ENCODE measurements at places on chromosomes 16 and 17.
A peak's percentile ranks its signal among the peaks of the same experiment; 100 is the strongest.

DNA sequence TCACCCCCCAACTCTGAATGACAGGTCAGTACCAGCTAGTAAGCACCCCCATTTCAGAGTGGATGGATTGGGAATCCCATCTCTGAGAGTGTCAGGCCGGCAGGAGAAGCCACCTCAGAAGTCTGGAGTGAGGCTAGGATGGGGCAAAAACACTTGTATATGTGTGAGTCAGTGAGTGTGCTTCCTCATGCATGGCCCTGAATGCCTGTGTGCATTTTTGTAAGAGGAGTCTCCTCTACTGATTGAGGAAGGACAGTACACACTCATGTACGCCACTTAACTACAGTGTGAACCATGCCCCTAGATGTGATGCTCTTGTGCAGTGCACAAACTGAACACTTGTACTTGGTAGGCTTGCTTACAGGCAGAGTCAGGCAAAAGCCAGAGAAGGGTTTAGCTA is 22.3 kb upstream of the NAGS start:
- no peak for DNase-seq

DNA sequence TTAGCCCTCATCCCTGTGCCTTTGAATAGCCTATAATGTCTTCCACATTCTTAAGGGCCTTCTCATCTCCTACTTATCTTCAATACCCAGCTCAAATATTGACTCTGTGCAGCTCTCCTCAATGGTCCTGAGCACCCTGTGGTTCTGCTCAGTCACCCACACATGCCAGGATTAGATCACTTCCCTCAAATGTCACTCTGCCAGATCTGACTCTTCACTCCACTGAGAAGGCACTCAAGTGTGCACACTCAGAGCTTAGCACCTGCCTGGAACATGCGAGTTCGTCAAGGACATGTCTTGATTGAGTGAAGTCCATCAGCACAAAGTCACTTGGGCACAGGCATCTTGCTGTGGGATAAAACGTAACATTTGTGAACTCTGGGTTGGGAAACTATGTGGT is 404.8 kb downstream of the CDH13 start:
- no peak for DNase-seq

GRCh38 chr16:2586901-2587480 is 49.2 kb downstream of the PDPK1 start:
- no peak for DNase-seq

DNA sequence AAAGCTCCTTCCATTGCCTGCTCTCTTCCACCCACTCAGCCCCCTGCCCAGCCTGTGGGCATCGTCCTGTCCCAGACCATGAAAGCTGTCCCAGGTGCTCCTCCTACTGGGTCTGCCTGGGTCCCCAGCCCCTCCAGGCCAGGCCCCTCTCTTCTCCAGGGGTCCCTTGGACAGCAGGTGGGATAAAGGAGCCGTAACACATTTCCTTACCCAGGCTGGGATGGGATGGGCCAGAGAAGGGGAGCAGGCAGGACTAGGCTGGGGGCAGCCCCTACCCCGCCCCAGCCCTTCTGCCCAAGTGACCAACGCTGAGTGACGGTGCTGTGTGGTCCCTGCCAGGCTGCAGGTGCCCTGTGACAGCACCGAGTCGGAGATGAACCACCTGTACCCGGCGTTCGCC is 80.1 kb downstream of the MGAT5B start:
- DNase-seq = no peak

DNA sequence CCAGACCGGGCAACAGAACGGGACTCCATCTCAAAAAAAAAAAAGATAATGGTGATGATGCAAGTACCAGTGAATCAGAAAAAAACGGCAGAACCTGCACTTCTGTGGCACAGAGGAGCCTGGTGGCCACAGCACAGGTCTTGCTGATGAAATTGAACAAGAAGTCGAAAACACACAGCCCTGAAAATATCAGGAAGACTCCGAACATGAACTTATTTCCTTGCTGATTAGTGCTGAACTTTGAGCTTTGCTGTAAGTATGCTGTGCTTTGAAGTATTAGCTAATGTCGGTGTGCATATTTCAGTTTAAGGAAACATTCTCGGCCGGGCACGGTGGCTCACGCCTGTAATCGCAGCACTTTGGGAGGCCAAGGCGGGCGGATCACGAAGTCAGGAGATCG is 10.9 kb upstream of the MYO15B start:
- DNase-seq = no peak

DNA sequence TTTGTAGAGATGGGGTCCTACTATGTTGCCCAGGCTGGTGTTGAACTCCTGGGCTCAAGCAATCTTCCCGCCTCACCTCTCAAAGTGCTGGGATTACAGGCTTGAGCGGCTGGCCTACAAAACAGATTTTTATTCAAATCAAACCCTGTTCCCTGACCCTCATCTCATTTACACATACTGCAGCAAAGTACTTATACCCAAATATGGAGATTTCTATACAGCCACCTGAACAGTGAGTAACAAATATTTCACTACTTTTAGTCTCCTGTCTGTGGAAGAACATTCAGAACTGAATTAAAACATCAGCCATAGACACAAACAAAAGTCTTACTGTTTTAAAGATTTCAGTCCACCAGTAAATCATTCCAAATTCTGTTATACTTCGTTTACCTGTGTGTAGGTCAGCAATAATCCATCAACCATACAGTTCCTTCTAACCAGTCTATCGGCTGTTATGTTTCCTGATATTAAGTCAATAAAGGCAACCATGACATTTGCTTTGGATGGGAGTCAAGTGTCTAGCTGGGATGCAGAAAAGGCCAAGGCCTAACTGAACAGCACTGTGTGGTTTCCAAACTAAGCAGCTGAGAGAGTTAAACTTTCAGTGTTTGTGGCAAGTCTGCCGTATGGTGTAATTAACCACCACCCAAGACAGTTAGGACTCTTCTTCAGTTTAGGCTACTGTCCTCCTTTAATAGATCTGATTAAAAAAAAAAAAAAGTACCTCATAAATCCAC is 22.3 kb downstream of the ERN1 start:
- DNase-seq = no peak

- no peak for DNase-seq
Measured at GRCh38 chr17:39702901-39703893, 3.3 kb downstream of the ERBB2 start.

DNA sequence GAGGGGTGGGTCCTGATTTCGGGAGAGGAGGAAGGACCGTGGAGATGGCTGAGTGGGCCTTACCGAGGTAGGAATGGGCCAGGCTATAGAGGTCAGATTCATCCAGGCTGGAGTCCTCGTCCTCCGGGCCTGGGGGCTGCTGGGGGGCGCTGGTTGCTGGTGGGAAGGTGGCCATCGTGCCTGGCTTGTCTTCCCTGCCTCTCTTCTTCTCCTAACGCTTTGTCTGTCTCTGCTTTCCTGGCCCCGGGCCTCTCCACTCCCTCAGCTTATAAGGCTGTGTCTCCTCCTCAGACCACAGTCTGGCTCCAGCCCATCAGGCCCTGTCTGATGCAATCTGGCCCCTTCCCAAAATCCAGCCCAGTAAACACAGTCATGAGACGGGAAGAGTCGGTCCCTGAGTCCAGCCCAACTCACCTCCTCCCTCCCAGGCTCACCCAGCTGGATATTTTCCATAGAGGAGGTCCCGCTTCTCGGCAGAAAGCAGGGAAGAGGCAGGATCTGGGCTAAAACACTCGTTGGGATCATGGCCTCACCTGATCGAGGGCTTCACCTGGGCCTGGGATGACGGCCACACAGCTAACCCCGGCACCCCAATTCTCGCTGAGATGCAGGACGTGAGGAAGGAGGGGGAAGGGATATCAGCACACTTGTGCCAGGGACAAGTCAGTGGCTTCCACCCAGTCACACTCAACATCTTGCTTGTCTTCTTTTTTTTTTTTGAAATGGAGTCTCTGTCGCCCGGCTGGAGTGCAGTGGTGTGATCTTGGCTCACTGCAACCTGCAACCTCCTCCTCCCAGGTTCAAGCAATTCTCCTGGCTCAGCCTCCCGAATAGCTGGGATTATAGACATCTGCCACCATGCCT is at the start of gene NUPR1:
Gene NUPR1 (minus strand): TSS at position 242 of the 864 bp plus-strand sequence. CDS start 67 bp downstream, at position 175.
- DNase-seq = peak; percentile 65

- no peak for DNase-seq
Measured at GRCh38 chr17:45334701-45335677, 18.2 kb upstream of the MAP3K14 start.

DNA sequence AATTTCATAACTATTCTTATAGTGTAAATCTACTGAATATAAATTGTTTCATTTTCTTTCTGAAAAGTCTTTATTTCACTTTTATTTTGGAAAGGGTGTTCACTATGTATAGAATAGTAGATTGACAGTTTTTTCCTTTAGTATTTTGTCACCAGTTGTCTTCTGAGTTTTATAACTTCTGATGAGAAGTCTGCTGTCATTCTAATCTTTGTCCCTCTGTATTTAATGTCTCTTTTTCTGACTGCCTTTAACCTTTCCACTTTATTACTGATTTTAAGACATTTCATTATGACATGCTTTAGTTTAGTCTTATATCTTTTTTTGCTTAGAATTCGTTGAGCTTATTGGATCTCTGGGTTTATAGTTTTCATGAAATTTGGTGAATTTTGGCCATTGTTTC is 166.9 kb downstream of the FTO start:
- DNase-seq = no peak

DNA sequence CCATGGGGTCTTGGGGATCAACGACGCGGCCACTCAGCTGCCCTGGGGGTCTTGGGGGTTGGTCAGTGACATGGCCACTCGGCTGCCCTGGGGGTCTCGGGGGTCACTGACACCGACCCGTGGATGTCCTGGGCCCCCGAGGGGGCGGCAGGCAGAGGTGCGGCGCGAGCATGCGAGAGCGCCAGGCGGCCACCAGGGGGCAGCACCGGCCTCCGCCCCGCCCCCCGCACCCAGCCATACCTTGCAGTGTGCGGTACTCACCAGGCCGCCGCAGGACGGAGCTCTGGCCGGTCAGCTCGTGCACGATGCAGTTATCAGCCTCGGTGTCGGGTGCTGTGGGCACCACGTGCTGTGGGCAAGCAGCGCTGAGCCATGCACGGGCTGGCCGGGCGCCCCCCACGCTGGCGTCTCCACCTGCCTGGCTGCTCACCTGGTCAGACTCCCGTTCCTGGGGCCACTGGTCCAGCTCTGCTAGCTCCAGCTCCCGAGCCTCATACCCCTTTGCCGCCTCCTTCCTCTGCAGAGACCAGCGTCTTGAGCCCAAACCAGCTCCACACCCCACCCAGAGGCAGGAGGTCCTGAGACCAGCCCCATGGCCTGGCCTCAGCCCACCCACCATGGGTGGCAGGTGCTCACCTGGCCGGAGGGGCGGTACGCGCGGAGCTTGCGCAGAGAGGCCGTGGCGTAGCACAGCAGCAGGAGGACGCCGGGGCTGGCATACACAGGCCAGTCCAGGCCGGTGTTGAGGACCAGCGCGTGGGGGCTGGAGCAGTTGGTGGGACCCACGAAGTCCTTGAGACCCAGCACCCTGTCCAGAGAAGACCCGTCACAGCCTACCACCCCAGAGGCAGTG is 31.2 kb downstream of the CTU2 start:
- DNase-seq = no peak

DNA sequence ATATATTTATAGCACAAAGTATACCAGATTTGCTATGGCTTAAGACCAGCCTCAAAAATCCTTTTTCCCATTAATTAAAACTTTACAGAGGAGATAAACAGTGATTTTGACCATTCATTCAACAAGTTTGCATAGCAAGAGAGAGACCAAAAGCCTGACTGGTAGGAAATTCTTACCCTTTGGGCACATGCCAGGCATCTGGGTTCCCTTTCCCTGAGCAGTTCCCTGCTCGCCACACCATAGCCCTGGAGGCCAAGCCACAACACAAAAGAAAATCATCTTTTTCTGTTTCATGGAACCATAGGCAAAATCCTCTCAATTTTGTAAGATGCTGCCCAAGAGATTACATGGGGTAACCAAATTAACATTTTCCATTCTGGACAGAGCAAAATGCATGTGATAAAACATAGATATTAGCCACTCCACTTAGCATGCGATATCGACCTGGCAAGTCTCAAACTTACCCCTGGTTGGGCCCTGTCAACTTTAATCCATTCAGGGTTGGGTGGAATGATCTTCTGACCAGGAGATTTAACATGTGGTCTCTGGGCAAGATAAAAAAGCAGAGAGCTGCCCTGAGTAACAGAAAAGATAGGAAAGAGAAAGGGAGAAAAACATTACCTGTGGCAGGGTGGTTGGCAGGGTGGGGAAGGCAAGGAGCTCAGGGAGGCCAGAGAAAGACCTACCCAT is 57.6 kb upstream of the B4GALNT2 start:
- no peak for DNase-seq

GRCh38 chr17:41659427-41660212 is 29.1 kb upstream of the EIF1 start:
- DNase-seq = no peak

GRCh38 chr16:2028620-2029220 is 2.0 kb downstream of the NHERF2 start:
- no peak for DNase-seq

GRCh38 chr17:49455272-49455861 is 39.7 kb upstream of the NGFR start:
- DNase-seq = no peak

DNA sequence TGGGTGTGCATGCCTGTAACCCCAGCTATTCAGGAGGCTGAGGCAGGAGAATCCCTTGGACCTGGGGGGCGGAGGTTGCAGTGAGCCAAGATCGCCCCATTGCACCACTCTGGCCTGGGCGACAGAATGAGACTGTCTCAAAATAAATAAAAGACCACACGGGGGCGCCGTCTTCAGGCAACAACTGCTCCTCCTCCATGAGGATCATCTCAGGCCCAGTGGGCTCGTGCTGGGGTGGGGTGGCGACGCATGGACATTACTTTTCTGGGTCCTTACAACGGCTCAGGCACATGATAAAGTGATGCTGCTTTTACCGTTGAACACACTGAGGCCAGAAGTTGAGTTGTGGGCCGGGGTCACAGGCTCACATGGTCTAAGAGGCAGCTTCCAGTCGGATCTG is 56.2 kb downstream of the PRMT7 start:
- no peak for DNase-seq

GRCh38 chr16:88911136-88911945 is 44.9 kb upstream of the PABPN1L start:
- no peak for DNase-seq

DNA sequence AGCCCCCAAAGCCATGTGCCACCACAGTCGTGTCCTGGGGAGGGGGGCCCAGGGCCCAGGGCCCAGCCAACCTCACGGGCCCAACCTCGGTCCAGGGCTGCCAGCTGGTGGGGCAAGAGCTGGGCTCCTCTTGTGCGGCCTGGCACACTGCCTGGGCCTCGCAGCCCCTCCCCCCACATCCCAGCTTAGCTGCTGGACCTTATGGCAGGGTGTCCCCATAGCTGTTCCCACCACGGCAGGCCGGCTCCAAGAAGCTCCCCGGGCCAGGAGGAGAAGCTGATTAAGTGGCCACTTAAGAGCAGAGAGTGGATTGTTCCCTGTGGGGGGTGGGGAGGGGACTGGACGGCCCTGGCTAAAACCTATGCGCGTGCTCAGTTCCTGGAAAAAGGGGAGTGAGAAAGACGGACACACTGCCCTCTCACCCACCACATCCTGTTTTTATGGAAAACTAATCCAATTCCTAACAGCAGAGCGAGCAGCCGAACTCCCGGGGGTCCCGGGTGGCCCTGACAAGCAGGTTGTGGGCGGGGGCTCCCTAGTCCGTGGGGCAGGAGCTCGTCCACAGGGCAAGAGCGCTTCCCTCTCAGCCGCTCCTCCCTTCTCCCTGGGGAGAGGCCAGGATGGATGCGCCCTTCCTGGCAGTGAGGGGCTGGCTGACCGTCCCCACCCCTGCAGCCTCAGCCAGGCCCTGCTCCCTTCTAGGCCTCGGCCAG is 16.8 kb downstream of the PIEZO1 start:
- DNase-seq = no peak

- DNase-seq = no peak
Measured at GRCh38 chr16:50152351-50152806, 727 bp upstream of the TENT4B start.

Measured in HS-27A (cell line).